ENCODE measurements at places on chromosomes 11 and 22.

DNA sequence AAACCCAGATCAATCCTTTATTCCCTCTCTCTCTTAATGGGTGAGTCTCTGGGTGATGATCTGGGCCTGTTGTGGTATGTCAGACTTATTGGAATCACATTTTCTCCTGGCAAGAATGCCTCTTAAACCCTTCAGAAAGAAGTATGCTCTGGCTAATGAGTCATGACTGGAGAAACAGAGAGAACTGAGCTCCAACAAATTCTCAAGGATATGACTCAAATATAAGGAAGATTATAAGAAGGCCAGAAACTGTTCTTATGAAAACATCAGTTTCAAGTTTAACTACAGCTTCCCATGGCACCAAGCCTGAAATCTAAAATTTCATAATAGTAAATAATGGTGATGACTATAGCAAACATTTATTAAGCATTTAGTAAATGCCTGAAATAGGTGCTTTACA lies 83.9 kb downstream of the OR5AK2 start:
- no peak for DNase-seq

DNA sequence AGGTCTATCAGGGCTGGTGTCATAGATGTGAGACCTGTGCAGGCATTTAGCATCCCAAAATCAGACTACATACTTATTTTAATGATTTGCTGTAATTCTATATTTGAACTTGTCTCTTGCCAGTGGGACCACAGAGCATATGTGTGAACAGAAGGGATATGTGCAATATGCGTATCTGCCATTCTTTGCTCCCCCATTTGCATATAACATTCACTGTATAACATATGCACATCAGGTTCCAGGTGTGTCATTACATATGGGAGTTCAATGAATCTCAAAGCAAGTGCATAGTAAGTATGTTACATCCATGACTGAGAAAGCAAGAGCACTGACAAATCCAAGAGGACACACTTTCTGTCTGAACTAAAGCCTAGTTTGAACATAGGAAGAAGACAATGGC lies 1115.1 kb upstream of the CNTN5 start:
- DNase-seq, result no peak

DNA sequence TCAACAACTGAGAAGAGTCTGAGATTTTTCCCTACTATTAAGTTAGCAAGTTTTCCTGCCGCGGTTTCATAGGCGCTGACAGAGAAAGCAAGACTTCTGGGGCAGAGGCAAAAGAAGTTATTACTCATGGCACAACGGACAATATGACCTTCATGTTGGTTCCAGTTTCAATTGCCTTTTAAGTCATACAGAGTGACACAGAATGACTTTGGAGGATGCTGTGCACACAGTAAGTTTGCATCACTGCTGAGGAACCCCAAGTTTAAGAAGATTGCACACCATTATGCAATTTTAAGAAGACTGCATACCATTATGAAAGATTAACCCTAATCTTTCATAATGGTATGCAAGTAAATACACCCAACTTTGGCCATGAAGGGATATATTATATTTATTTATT lies 626.5 kb upstream of the CHORDC1 start:
- DNase-seq, result no peak

DNA sequence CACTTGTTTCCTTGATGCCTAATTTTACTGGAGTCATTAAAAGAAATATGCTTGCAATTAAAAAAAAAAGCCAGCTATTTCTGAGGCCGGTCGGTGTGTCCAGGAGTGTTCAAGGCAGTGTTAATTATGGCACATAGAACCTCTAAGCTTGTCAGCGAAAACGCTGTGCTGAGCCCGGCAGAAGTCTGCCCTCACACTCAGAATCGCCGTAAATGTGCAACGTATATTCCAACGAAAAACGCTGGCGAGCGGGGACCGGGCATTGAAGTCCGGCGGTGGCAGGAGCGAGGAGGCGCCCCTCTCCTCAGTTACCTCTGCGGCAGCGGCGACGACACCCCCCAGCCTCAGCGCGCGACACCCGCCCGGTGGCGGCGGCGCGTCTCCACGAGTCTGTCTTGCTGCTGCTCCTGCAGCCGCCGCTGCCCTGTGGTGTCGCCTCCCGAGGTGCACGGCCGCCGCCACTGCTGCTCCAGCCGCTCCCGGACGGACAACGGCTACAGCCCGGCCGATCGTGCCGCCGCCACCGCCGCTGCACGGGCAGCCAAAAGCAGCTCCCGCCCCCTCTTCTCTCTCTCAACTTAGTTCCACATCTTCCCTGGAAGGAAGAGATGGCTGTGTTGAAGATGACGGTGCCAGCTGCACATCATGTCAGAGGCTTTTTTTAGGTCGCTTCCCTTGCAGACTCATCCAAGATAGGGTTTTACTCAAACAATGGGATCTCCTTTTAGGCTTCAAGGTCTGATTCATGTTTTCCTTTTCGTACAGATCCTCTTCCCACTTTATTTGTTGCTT lies 56.0 kb downstream of the JAM3 start:
- DNase-seq, result no peak

DNA sequence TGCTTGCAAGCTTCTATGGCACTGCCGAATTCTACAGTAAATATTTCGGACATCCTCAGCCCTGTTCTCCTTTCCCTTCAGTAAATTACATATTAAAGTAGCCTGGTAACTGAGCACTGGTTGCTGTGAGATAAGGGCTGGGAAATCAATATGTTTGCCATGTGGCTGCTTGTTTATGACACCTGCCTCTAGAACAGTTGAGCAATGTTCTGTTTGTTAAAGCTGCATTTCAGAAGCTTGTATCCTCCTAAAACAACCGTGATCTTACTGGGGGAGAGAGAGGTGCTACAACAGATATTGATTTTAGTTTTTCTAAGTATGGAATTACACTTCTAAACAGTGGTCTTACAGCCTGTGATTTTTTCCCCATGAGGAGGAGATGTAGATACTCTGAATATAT lies 39.4 kb downstream of the ZBTB16 start:
- no peak for DNase-seq

GRCh38 chr22:16959345-16959930 lies 48.6 kb downstream of the GAB4 start:
- DNase-seq, result no peak

DNA sequence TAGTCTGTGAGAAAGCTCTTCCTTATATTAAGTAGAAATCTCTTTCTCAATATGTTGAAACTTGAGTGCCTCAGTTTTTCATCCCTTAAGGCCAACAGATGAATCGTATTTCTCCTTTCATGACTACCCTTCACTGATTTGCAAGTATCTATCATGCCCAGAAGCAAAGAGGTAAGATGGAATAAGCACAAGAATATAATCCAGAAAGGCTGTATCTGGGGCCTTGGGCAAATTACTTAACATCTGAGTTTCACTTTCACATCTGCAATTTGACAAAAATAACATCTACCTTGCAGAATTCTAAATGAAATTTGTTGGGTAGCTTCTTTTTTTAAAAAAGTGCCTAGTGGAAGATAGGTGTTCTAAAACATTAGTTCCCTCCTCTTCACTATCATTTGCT lies 552.4 kb upstream of the ANO5 start:
- DNase-seq, result no peak

- DNase-seq, result no peak
Measured at GRCh38 chr11:116888884-116889549, 51.6 kb upstream of the APOA1 start.

- no peak for DNase-seq
Measured at GRCh38 chr11:121415856-121416255, 36.3 kb upstream of the SORL1 start.

DNA sequence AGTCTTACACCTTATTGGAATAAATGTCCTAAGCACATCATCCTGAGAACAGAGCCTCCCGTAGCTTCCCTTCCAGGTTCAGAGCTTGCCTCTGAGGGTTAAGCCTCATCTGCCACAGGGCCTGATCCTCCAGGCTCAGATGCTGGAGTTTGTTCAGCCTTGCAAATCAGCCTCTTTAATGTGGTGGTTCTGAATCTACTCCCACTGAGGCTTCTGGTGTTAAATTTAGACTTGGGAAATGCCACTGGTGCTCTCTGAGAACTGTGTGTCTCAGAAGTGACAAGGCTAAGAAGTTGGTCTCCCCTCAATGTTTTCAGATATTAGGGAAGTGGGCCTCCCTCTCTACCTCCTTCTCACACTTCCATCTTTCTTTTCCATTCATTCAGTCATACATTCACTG lies 68.7 kb downstream of the CCDC81 start:
- no peak for DNase-seq

DNA sequence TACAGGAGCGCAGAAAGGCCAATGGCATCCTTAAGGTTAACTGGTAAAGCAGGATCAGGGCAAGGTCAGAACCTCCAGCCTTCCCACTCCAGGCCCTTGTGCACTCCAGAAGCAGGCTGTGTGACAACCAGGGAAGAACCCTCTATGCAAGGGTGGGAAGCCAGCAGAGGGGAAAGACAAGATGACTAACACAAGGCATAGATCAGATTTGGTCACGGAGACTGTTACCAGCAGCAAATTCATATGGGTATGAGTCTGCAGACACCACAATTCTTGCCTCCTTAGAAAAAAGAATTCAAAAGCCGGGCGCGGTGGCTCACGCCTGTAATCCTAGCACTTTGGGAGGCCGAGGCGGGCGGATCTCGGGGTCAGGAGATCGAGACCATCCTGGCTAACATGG lies 39.8 kb upstream of the MTNR1B start:
- no peak for DNase-seq

GRCh38 chr22:38981005-38981991 lies 849 bp upstream of the APOBEC3B start:
- no peak for DNase-seq

DNA sequence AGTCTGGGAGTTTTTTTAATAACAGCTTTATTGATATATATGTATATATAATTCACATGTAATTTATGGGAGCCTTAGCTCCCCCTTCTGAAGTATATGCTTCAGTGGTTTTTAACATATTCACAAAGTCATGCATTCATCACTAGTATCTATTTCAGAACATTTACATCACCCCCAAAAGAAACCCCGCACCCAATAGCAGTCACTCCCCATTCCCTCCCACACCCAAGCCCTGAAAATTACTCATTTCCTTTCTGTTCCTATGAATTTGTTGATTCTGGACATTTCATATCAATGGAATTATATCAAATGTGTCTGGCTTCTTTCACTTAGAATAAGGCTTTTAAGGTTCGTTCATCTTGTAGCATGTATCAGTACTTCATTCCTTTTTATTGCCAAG lies 35.6 kb upstream of the SYT7 start:
- DNase-seq, result no peak

GRCh38 chr22:43720716-43721115 lies 91.4 kb downstream of the EFCAB6 start:
- no peak for DNase-seq

DNA sequence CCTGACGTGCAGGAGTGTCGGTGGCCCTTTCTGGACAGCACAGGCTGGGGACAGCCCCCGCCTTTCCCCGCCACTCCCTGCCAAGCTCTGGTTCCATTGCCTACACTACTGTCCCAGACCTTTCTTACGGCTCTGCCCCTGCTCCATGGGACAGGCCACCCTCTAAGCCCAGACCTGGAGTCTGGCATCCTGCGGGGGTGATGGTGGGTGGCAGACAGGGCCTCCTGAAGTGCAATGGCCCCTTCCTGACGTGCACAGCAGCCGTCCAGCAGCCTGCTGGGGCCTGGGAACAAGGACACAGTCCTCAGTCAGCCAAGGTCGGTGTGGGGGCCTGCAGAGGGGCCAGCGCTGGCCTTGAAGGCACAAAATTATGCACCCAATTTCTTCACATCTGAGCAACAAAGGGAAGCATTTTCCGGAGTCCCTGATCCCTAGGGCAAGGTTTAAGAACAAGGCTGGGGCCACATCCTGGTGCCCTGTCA lies 79.7 kb upstream of the KCNQ1OT1 start:
- DNase-seq, result no peak

- DNase-seq, result no peak
Measured at GRCh38 chr11:64863391-64864060, 14.9 kb downstream of the EHD1 start.

DNA sequence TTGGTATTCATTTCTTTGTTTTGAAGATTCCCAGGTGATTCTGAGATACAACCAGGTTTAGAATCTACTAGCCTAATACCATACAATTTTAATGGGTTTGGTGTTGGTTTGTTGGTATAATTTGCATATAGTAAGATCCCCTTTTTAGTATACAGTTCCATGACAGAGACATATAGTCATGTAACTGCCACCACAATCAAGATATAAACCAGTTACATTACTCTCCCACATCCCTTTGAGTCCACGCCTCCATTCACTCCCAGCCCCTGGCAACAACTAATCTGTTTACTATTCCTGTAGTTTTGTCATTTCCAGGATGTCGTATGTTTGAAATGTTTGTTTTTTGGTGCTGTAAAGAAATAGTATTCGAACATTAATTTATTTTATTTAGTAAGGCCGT lies 4.3 kb downstream of the ASRGL1 start:
- no peak for DNase-seq

DNA sequence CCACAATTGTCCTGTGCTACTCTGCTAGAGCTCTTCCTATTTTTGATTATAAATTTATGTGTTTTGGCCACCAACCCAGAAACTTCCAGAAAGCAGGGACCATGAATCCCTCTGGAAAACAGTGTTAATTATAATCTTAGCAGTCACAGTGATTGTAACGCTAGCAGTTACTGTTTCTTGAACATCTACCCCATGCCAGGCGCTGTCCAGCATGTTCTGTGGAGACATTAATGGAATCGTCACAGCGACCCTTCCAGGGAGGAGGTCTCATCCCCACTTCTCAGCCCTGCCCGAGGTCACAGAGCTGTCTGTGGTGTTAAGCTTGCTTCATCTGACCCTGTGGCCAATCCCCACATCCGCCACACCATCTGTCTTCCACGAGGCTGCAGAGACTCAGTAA lies 13.9 kb upstream of the PNPLA5 start:
- DNase-seq, result no peak

DNA sequence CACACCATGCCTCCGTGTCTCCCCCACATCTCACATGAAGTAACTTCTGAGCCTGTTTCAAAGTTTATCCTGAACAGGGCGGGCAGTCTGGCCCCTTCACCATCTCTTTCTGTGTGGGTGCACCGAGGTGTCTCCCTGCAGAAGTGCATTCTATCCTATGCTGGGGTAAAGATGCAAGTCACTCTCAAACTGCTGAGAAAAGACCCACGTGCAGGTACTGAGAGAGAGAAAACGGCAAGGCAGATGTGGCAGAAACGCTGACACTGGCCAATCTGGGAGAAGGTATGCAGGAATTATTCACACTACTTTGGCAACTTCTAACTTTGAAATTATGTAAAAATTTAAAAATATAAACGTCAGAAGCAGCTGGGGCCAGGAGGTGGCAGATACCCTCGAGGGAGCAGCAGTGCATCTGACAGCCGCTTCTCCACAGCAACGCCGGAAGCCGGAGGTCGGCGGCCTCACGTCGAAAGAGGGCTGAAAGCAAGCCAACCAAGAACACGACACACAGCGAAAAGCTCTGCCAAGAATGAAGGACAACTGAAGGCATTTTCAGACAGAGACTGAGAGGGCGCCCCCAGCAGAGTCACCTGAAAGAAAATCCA lies 34.2 kb upstream of the MOB2 start:
- DNase-seq, result no peak

GRCh38 chr11:20627026-20627425 lies 27.6 kb downstream of the SLC6A5 start:
- DNase-seq, result no peak

GRCh38 chr11:3879216-3879966 lies 23.9 kb downstream of the STIM1 start:
- no peak for DNase-seq

GRCh38 chr22:41364955-41365354 lies 16.8 kb upstream of the TEF start:
- no peak for DNase-seq

GRCh38 chr11:116600930-116601329 lies 171.9 kb downstream of the BUD13 start:
- no peak for DNase-seq

Data from stimulated activated CD4-positive, alpha-beta T cell treated with anti-CD3 and anti-CD28 coated beads, Interleukin-1b, Interleukin-23, amount 100 ng/mL, for 1 hour (primary cell).